D721Med (cell line): ENCODE measurements at places on chromosomes 4 and X.

- DNase-seq, result no peak
These were observed 348.5 kb downstream of the MID1IP1 start for GRCh38 chrX:39149761-39150160.

- no peak for DNase-seq
These were observed 55.2 kb downstream of the GAB1 start for GRCh38 chr4:143391895-143392294.

- no peak for DNase-seq
These were observed 19.5 kb upstream of the SYTL5 start for GRCh38 chrX:37986893-37987292.

DNA sequence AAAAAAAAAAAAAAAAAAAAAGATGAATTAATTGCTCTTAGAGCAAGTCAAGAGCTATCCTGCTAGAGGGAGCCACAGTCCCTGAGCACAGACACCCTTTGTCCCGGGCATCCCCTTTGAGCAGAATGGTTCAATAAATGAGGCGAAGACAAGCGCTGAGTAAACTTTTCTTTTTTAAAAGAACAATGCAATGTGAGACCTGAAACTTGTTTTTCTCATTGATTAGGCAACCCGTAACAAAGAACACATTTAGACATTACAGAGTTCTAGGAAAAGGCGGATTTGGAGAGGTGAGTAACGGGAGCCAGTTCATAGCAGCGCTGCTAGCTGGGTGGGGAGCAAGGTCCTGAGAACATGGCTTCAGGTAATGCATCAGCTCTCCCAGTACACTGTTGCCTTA is 46.1 kb downstream of the GRK4 start:
- DNase-seq, result no peak

DNA sequence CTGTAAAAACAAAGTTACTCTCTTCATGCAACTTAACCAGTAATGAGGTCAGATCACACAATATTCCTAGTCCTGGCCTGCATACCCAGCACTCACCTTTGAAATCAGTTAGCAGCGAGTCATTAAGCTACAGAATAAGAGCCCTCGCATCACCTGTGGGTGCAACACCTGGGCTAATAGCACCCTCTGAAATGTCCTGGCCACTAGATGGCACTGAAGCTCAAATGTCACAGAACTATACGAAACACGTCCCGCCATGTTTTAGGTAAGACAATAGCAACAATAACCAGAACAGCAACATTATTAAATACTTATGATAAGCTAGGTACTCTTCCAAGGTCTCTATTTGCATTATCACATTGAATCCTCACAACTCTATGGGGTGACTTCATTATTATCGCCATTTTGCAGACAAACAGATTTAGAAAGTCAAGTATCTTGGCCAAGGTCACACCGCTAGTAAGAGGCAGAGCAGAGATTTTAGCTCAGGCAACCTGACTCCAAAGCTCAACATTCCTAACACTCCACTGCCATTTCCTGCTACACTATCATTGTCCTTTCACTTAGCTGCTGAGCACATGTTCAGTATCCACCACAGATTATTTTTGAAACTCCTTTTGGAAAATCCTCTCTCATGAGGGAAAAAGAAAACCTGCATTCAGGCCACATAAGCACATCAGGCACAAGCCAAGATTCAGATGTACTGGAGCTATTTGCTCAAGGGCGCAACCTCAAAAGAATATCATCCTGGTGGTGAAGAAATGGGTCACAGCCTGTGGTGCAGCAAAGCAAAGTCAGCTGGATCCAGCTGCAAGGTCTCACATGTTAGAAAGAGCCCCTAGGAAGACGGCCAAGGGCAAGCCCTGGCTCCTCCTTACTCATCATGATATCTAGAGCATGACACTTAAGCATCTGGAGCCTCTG is 59.5 kb upstream of the KDR start:
- no peak for DNase-seq

DNA sequence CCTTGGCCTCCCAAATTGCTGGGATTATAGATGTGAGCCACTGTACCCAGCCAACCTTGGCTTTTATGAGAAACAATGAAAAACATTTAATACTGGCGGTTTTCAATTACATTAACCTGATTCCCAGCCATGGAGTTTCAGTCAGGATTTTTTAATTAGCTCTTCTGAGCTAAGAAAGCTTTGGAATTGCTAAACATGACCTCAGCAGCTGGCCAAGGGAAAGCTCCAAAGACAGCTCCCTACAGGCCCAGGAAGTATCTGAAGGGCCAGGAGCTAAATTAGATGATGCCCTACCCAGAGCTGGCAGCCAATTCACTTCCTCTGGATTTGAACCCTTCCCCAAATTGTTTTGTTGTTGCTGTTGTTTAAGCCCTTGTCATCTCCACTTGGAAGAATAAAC is 26.5 kb upstream of the FUNDC1 start:
- no peak for DNase-seq

GRCh38 chr4:7812921-7813320 is 126.7 kb downstream of the AFAP1 start:
- no peak for DNase-seq

DNA sequence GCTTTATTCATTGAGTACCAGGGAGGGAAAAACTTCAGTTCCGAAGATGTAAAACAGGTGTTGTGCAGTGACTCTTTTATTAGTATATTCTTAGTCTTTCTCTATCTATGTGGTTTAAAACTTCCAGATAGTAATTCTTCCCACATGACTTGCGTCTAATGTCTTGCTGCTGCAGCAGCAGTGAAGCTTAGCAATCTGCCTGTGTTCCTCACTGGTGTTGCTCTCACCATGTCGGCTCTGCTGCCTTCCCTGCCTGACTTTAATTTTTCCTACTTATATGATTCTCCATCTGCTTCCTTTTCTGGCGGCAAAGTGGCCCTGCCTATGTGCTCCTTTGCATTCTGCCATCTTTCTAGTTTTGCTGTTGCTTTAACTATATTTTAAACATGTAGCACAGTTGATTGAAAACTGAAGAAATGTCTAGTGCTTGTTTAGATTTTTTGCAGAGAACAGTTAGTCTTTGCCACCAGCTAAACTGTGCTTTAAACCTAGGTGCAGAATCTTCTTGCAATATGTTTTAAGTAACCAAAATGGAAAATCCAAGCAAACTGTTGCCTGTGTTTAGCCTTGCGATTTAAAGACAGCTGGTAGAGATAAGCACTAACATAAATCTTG is 1934.2 kb upstream of the IGFBP7 start:
- DNase-seq, result no peak

GRCh38 chr4:57023104-57023503 is 44.4 kb downstream of the POLR2B start:
- DNase-seq, result no peak

GRCh38 chrX:7801711-7802110 is 41.3 kb upstream of the VCX start:
- DNase-seq, result no peak

DNA sequence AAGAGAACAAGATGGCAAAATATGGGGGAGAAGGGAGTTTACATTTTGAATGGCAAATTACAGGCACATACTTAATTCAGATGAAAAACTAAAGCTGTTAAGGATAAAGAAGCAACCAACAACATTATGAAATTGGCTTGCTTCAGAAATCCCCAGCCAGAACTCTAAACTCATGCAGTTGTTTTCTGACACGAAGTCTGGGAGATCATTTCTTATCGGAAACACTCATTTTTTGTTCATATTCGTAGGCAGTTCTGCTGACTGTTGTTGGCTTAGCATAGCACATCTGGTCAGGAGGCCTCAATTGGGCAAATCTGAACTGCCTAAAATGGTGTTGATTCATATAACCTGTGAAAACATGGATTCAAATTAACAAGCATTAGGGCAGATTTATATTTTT is 33.0 kb upstream of the ARHGAP6 start:
- no peak for DNase-seq
